Left lung (tissue), 14 donors: ENCODE measurements at places on chromosomes 5 and 9. TPM values are rescaled to one million over a fixed set of nuclear protein-coding genes. Genes with fewer than 3 reads are reported as not detected.

The SOHLH1 gene
- total RNA-seq: not detected

The BSPRY gene
- 17.9 TPM for total RNA-seq

The LMX1B gene
- 0.05 TPM for total RNA-seq

The ADAMTS2 gene
- total RNA-seq: 51.6 TPM

The DOK3 gene
- 18.2 TPM for total RNA-seq

The GFPT2 gene
- total RNA-seq: 13.5 TPM

The SLC30A5 gene
- total RNA-seq: 75.9 TPM

The SPOUT1 gene
- 49.3 TPM for total RNA-seq

- no peak for DNase-seq
Measured at GRCh38 chr9:5646116-5646515, 17.2 kb downstream of the RIC1 start.

DNA sequence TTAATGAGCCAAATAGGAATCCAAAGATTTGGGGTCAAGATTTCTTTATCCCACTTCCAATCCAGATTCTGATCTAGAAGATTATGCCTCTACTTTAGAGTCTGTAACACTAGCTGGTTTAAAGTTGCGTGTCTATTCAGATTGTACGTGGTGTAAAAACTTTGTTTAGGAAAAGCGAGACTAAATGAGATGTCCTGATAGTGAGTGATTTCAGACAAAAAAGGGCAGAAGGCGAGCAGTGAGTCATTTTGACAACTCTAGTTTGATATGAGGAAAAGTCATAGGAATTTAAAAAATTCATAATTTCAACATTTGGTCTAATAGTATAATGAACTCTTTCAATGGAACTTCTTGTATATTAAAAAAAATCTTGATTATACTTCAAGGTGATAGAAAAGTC lies 119.6 kb upstream of the KLF9 start:
- DNase-seq: no peak

GRCh38 chr9:128972956-128973355 lies 25.5 kb downstream of the NUP188 start:
- DNase-seq: no peak

DNA sequence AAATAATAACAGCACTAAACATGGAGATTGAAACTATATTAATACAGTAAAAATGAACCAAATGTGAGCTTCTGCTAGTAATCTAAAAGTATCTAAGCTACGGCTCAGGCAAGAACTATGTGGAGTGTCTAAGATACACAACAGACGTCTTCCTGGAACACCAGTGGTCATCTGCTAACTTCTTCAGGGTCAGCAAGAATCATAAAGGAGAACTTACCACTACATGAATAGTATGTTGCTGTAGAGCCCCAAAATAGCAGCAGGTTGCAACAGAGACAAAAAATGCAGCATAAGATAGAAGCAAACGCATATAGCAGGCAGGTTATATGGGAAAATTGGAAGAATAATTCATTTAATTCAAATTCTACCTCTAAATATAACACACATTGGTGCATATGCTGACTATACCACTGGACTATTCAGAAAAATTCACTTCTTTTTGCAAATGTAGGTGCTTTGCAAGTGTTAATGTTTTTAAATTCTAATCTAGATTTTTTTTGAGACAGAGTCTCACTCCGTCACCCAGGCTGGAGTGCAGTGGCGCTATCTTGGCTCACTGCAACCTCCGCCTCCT lies 27.1 kb downstream of the DCTN4 start:
- DNase-seq: no peak

DNA sequence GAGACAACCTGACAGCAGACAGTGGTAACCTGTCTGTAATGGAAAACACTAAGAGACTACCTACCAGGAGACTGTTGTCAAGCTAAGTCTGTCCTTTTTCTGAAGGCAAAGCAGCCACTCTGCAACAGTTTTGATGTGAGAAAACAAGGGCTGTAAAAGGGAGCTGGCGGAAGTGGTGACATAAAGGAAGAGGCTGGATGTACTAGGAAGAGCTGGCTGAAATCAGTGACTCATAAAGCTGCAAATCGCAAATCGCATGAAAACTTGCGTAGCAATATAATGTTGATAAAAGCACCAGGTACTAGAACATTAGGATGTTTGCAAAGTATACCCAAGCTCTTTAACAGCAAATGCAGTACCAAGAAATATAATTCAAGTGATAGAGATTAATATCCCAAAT lies 1.4 kb downstream of the NSUN2 start:
- no peak for DNase-seq

DNA sequence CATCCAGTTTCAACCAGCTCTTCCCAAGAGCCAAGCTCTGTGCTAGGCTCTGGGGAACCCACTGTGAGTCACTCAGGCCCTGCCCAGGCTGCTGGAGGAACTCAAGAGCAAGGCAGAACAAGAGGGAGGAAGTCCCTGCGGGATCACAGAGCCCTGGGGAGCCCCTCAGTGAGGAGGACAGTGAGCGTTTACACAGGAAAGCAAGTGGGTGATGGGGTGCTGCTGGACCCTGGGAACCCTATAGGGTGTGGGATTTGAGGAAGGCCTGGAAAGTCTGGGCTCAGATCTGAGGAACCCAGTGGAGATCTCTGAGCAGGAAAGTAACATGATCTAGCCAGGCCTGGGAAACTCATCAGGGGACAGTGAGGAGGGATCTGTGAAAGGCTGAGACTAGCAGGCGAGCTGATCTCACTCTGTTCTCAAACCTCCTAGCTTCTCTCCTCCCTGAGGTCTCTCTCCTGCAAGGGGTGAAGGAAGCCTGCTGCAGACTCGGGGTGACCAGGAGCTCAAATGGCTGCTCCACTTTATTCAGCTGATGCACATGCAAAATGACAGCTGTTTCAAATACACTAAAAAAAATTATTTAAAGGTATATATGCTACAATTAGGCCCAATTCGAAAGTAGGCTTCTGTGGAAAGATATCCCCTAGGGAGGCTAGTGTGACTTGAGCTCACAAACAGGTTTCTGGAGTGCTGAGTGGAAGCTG lies 70.0 kb downstream of the SHB start:
- DNase-seq: no peak

DNA sequence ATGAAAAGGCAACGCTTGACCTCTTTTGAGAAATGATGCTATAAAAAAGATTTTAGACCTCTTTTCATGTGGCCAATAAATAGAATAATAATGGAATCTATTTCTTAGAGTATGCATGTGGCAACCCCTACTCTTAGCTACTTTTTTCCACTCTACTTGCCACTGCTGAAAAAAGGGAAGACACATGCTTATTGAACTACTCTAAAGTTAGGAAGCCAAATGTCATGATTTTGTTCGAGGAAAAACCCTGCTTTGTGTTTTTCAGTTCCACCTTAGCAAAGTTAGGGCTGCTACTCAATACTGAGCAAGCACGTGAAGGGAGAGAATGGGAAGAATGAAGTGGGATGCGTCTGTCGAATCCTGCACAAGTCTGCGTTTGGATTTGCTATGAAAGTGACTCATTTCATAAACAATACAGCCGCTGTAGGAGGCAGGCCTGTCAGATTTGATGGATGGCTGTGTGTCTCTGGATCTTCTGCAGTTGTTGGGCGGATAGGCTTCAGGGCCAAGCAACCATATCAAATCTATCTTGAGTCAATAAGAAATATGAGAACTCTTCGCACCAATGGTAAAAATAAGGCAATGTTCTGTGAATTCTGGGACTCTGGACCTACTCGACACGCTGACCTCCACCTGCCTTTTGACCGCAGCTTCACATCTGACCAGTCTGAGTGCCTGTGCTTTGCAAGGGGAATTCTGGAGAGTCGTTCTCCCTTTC lies 333.6 kb downstream of the PIK3R1 start:
- DNase-seq: no peak

DNA sequence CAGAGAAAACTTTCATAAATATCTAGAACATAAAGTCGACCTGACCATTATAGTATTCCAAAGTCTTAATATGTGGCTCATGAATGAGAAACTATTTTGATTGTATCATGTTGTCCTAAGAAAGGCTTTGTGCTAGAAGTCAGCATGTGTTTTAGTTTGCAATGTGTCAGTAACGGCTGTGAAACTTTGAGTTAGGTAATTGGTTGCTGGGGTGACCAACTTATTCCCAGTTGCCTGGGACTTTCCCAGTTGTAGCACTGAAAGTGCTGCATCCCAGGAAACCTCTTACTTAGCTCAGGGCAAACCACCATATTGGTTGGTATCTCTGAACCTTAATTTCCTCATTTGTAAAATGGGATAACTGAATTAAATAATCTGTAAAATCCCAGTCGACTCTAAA lies 114.6 kb upstream of the SLC12A2 start:
- no peak for DNase-seq

DNA sequence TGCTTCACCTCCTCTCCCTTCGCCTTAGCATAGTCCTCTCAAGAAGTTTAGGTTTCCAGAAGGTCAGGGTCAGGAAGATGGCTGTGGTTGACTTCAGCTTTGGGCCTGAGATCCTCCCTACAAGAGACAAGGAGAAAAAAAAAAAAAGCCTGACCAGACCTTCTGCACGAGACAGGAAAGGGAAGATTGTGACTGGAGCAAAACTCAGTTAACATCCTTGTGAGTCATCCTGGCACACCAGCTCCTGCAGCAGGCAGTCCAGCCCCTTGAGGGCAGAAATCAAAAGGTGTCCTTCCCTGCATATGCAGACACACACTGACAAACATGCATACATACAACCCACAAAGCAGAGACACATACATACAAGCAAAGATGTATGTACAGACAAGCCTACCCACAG lies 18.0 kb upstream of the ENHO start:
- no peak for DNase-seq
